ENCODE measurements at places on chromosomes 2 and 18.

DNA sequence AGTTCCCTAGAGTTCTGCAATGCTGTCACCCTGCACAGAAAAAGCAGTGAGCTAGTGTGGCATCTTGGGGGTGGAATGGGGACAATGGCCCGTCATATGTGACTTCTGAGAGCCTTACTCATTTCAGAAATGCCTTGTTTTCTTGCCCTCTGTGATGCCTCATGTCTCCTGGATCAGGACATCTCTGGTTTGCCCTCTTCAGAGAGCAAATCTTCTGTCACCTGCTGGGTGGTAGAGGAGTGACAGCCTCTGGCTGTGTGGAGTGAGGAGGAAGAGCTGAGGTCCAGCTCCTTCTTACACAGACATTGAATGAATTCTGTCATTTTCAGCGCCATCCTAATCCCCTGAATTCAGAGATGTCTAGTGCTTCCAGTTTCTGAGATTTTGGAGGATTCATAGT, 55.6 kb upstream of the PHLPP1 start:
- no peak for DNase-seq

GRCh38 chr2:19711470-19712372, 190.1 kb downstream of the TTC32 start:
- DNase-seq = no peak

- no peak for DNase-seq
These were observed 67.6 kb downstream of the AAK1 start for GRCh38 chr2:69575926-69576325.

DNA sequence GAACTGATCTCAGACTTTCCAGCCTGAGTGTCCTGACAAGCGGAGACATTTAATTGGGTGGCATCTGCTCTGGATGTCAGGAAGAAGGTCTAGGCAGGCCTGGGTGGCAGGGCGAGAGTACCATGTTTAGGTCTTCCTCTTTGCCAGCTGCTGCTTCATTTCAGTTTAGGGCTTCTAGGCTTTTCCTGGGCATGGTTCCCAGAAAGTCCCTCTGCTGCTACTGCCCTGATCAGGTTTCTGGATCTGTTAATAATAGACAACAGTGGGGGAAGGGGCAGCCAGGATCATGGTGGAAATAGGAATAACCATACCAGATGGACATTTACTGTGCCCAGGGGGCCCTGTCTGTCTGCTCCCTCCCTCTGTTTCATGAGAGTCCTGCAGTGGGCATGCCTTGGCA, 2.3 kb upstream of the PLCD4 start:
- DNase-seq = no peak

- DNase-seq = no peak
These were observed 250.7 kb upstream of the LINC00305 start for GRCh38 chr18:64399566-64399965.

DNA sequence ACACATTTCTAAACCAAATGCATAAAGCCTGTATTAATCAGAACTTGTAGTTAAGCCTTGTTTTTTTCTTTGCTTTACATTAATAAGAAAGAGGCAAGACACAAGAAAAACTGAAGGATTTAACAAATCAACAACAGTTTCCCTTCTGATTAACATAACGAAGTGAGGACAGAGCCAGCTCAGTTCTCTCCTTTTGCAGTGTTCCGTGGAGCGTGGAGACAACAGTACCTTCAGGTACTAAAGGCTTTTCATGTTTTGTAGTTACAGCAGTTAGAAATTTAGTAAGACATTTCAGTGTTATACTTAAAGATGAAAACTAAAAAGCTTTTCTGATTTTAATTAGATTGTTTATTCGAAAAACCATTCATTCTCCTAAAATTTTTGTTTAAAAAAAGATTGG, 115.2 kb downstream of the FMNL2 start:
- no peak for DNase-seq

GRCh38 chr2:47664817-47665216, 118.1 kb upstream of the MSH6 start:
- DNase-seq = no peak

DNA sequence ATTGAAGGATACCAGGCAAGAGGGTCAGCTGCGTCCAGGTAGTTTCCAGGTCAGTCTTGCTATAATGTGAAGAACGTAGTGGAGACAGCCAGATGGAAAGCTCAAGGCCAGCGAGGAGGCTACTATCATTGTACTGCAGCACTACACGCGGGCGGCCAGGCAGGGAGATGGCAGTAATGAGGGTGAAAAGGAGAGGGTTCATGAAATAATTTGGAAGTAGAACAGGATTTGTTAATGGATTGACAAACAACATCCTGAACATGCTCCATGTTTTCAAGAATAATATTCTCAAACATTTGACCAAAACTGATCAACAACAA, 17.1 kb downstream of the SPIRE1 start:
- no peak for DNase-seq

Data from upper lobe of left lung (tissue), 6 donors.